ENCODE measurements at places on chromosomes 11 and 22. TPM values are rescaled to one million over a fixed set of nuclear protein-coding genes. Genes with fewer than 3 reads are reported as not detected.

DNA sequence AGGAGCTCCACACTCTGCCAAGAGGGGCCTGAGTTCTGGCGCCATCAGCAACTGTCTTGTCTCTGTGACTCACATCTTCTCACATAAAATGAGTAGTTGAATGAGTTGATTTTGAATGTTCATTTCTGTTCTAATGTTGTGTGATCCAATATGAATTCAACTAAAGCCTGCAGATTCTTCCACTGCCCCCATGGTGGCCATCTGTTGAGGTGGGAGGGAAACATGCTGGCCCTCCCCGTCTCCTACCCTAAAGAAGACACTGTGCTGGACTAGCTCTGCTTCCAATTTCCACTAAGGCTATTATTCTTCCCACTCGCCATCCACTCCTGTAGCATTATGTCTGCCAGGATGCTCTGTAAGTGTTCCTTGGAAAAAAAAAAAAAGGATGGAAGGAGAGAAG is 555.6 kb upstream of the LARGE1 start:
- H3K4me3 ChIP-seq, result no peak overlapping the region
- H3K27ac ChIP-seq, result no peak overlapping the region
- no peak for DNase-seq
- H3K27me3 ChIP-seq, result peaks cover 5% of the 10 kb centered on the region

DNA sequence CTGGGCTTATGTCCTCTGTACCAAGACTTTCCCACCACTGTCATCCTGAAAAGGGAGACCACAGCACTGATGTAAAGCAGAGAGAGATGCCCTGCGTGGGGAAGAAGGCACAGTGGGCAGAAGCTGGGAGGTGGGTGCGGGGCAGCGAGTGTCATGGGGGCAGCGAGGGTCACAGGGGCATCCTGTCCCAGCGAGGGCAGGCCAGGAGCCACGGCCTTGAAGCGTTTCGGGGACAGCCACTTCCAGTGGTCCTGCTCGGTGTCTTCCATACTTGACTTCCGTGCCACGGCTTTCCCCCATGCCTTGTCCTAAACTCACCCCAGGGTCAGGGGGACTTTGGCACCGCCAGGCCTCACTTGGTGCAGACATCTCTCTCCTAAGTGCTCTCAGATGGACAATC is 1121.3 kb downstream of the TBC1D22A start:
- no peaks in the 10 kb centered on the region for H3K4me1 ChIP-seq
- DNase-seq, result no peak
- H3K36me3 ChIP-seq, result no peaks in the 10 kb centered on the region
- no peaks in the 10 kb centered on the region for H3K27me3 ChIP-seq

DNA sequence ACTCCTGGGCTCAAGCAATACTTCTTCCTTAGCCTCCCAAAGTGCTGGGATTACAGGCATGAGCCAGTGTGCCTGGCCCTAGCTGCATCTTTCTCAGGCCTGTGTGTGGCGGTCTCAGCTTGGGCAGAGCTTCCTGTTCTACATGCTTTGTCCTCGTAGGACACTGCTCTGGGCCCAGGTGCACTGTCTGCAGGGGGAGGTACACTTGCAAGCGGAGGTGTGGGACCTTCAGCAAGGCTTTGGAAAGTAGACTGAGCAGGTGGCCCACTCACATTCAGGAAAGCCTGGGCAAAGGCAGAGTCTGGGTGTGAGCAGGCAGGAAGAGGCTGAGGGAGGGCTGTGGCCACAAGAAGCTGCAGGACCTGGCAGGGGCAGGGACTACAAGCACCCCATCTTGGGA is 33.6 kb upstream of the SUSD2 start:
- peak overlapping the region; percentile 87 for H3K27ac ChIP-seq
- peaks cover 62% of the 10 kb centered on the region for H3K4me1 ChIP-seq
- no peaks in the 10 kb centered on the region for H3K27me3 ChIP-seq
- no peaks in the 10 kb centered on the region for H3K36me3 ChIP-seq

DNA sequence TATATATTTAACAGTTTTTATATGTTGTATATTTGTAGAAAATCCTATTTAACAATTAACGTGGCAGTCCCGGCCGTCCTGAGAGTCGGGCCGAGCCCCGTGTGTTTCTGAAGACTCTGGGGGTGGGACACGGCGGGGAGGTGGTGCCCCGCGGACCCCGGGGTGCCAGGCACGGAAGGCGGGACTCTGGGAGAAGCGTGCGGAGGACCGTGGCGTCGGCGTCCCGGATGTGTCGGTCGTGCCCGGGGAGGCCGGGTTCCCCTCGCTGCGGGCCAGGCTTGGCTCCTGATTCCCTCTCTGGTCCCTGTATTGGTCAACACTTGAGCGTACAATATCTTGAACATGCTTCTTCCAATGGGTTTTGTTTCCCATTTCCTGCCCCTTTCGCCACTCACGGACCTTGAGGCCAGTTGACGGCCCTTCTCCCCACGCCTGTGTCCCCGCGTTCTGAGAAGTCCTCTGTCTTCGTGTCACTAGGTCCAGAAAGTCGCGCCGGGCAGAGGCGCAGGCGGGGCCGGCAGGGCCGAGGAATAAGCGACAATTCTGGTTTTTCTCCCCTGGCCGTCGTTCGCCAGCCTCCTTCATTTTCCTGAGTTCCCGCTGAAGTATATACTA is 1076.7 kb downstream of the BRD1 start:
- no peak overlapping the region for H3K27ac ChIP-seq
- H3K4me1 ChIP-seq, result no peaks in the 10 kb centered on the region
- no peaks in the 10 kb centered on the region for H3K36me3 ChIP-seq
- no peak overlapping the region for H3K4me3 ChIP-seq
- H3K27me3 ChIP-seq, result peaks cover 4% of the 10 kb centered on the region

DNA sequence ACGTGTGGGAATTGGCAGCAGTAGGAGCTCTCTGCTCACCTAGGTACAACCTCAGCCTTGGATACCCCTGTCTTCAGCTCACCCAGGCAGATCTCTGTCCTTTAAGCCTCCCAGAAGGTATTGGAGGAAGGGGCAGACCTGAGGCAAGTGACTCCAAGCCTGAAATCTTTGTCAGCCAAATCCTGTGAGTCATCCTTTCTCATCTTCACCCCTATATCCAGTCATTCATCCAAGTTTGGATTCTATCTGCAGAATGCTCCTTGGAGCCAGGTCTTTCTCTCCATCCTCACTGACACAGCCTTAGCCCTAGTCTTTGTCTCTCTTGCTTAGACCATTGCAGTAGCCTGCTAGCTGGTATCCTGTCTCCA is 10.4 kb upstream of the THY1 start:
- no peaks in the 10 kb centered on the region for H3K36me3 ChIP-seq
- peaks cover 16% of the 10 kb centered on the region for H3K4me1 ChIP-seq
- peak overlapping the region; percentile 59 for H3K27ac ChIP-seq
- DNase-seq, result no peak
- H3K4me3 ChIP-seq, result no peak overlapping the region

DNA sequence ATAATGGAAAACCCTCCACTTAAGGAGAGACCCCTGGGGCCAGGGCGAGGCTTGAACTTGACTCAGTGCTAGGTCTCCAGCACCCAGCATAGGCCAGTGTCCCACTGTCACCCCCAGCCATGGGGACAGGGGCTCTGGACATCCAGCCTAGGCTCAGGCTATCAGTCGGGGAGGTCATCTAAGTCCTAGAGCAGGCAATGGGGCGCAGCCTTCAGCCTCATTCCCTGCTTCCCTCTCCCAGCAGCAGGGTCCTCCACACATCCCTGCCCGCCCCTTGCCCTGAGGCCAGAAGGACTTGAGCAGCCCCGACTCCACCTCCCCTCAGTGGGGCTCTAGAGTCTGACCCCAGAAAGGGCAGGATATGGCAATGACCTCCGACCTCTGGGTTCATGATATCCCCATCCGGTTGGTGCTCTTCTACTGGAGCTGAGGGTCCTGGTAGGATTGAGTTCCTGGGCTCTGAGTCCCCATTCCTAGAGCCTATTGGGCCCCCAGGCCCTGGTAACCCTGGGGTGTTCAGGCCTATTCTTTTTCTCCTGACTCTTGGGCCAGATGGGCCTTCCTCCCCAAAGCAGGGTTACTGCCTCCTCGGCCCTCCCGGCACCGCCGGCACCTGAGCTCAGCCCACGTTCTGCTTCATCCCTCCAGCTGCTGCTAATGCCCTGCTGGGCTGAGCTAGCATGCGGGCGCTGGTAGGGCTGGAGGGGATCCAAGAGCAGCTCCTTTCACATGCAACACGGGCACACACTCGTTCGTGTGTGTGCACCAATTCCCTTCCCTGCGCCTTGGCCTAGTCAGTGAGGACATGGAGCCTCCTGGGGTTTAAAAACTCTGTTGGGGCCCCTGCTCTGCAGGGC is 4.4 kb downstream of the CST6 start:
- H3K4me1 ChIP-seq, result peaks cover 9% of the 10 kb centered on the region
- H3K4me3 ChIP-seq, result no peak overlapping the region
- peaks cover 29% of the 10 kb centered on the region for H3K27me3 ChIP-seq
- H3K36me3 ChIP-seq, result no peaks in the 10 kb centered on the region

UPK3A gene
- total RNA-seq, result not detected

GRCh38 chr11:16252373-16252772 is 104.0 kb downstream of the SOX6 start:
- no peak overlapping the region for H3K4me3 ChIP-seq
- no peaks in the 10 kb centered on the region for H3K36me3 ChIP-seq
- H3K27me3 ChIP-seq, result no peaks in the 10 kb centered on the region
- H3K4me1 ChIP-seq, result no peaks in the 10 kb centered on the region
- no peak overlapping the region for H3K27ac ChIP-seq
- DNase-seq, result no peak

INS gene
- not detected for total RNA-seq

- DNase-seq, result no peak
- H3K4me1 ChIP-seq, result no peaks in the 10 kb centered on the region
- no peak overlapping the region for H3K27ac ChIP-seq
- H3K36me3 ChIP-seq, result no peaks in the 10 kb centered on the region
- no peaks in the 10 kb centered on the region for H3K27me3 ChIP-seq
These were observed 363.0 kb downstream of the LUZP2 start for GRCh38 chr11:24859801-24860300.

GRCh38 chr22:21755851-21756284 is 20.3 kb upstream of the YPEL1 start:
- no peaks in the 10 kb centered on the region for H3K27me3 ChIP-seq
- H3K4me1 ChIP-seq, result no peaks in the 10 kb centered on the region
- no peak overlapping the region for H3K27ac ChIP-seq
- no peaks in the 10 kb centered on the region for H3K36me3 ChIP-seq
